MCF 10A (cell line): ENCODE measurements at places on chromosomes 12 and 14. TPM values are rescaled to one million over a fixed set of nuclear protein-coding genes. Genes with fewer than 3 reads are reported as not detected.

The BBS10 gene
- 5.9 and 10.2 TPM in 2 replicates for total RNA-seq

The RSRC2 gene
- total RNA-seq = 74.9 and 93.4 TPM in 2 replicates

The FAM181A gene
- not detected in 2 replicates for total RNA-seq

The RTL1 gene
- total RNA-seq = not detected in 2 replicates

The FOXA1 gene
- 8.6 and 11.2 TPM in 2 replicates for total RNA-seq

The PTPN6 gene
- total RNA-seq = 10.3 and 13.2 TPM in 2 replicates

The PLEK2 gene
- total RNA-seq = 22.4 and 39.9 TPM in 2 replicates

The KRT85 gene
- 0.23 TPM in 1 of 2 replicates, not detected in the other for total RNA-seq

The APOF gene
- total RNA-seq = not detected in 2 replicates

The KSR2 gene
- total RNA-seq = 0.02 TPM in 1 of 2 replicates, not detected in the other

The HOXC4 gene
- total RNA-seq = 1.7 and 1.8 TPM in 2 replicates

The ANKRD33 gene
- total RNA-seq = not detected in 2 replicates

The CLEC7A gene
- total RNA-seq = not detected in 2 replicates

The KITLG gene
- 3.9 and 4.8 TPM in 2 replicates for total RNA-seq

The FAM90A1 gene
- total RNA-seq = not detected in 2 replicates

The KRT76 gene
- not detected in 2 replicates for total RNA-seq

The GPR84 gene
- 0.17 TPM in 1 of 2 replicates, not detected in the other for total RNA-seq

The KRT78 gene
- total RNA-seq = not detected in 2 replicates

The AQP5 gene
- total RNA-seq = not detected in 2 replicates

The CKB gene
- 5.7 and 8.5 TPM in 2 replicates for total RNA-seq

The GTF2H3 gene
- total RNA-seq = 76.9 and 85.0 TPM in 2 replicates

The DHRS2 gene
- total RNA-seq = 0.27 and 1.1 TPM in 2 replicates

The PLEKHG7 gene
- total RNA-seq = not detected in 2 replicates

The KIAA0586 gene
- total RNA-seq = 19.6 and 26.2 TPM in 2 replicates

The LRRC74A gene
- total RNA-seq = not detected in 2 replicates

The KLHL33 gene
- total RNA-seq = 0.14 TPM in 1 of 2 replicates, not detected in the other

The GPR137C gene
- 0.10 TPM in 1 of 2 replicates, not detected in the other for total RNA-seq

The KRAS gene
- total RNA-seq = 17.6 and 21.7 TPM in 2 replicates

The IQSEC3 gene
- not detected in 2 replicates for total RNA-seq

The GPX2 gene
- total RNA-seq = not detected in 2 replicates

The ZNF140 gene
- 14.8 and 15.5 TPM in 2 replicates for total RNA-seq
